ENCODE measurements at places on chromosomes 11 and 22.

GRCh38 chr22:41469218-41469851, 418 bp downstream of the ACO2 start:
- no peak for DNase-seq

DNA sequence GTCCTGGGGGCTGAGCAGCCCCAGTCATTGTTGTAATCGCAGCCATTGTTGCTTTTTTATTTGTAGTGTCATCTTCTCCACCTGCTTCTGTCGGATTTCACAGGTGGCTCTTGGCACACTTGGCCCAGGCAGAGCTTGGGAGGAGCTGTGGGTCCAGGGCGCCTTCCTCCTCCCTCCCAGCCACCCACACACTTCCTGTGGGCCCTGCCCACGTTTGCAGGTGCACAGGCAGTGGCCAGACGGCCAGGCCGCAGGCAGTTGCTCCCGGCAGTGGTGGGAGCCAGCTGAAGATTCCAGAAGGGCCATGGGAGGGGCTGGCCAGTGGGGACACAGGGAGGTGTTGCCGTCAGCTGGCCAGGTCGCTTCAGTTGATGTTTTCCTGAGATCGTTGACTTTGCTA, 1191.9 kb downstream of the BRD1 start:
- no peak for DNase-seq

- DNase-seq: no peak
Measured at GRCh38 chr11:130582176-130582575, 133.7 kb downstream of the ADAMTS15 start.

DNA sequence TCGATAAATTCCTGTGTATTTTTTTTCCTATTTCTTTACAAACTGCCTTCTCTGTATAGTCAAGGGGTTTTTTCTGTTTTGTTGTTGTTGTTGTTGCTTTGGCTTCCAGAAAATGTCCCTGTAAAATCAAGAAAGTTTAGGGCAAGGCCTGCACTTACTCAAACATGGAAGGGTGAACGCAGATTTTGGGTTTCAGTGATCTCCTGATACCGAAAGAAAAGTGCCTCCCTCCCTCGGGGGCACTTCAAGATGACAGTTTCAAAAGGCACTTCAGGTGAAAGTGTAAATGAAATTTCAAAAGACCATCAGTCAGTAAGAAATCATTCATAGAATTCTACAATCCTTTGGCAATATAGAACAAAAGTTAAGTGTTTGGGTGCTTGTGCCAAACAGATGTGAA, 43.4 kb upstream of the TMPRSS4 start:
- no peak for DNase-seq

DNA sequence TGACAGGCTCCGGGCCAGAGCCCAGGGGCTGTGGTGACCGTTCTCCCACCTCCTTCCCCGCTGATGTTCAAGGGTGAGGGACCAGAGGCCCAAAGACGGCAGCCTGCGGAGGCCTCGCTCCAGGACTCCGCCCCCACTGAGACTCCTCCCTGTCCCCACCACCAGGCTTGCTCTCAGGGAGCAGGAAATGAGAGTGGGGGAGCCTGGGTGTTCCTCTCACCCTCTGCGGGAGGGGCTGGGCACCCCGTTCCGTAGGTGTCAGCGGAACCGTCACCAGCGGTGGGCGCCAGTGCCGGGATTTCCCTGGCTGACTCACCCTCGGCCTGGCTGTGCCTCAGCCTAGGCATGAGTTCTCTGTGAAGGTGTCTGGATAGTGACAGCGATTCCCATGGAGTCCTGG, 15.7 kb downstream of the DAGLA start:
- peak; percentile 62 for DNase-seq

GRCh38 chr11:86726118-86726753, 53.8 kb upstream of the ME3 start:
- no peak for DNase-seq

DNA sequence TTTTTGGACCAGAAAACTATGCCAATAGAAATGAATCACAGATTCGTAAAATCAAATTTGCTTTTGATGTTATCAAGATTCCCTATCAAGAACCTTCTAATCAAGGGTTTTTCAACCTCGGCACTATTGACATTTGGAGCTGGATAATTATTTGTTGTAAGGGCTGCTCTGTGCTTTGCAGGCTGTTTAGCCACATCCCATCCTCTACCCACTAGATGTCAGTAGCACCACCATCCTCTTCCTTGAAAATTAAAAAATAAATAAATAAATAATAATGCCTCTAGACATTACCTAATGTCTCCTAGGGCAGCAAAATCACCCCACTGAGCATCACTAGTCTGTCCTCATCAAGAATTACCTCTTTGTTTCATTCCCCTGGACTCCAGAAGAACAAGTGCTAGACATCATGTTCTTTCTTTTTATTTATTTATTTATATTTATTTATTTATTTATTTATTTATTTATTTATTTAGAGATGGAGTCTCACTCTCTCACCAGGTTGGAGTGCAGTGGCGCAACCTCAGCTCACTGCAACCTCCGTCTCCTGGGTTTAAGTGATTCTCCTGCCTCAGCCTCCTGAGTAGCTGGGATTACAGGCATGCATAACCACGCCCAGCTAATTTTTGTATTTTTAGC, 744.7 kb downstream of the KCNA4 start:
- peak; percentile 62 for DNase-seq

DNA sequence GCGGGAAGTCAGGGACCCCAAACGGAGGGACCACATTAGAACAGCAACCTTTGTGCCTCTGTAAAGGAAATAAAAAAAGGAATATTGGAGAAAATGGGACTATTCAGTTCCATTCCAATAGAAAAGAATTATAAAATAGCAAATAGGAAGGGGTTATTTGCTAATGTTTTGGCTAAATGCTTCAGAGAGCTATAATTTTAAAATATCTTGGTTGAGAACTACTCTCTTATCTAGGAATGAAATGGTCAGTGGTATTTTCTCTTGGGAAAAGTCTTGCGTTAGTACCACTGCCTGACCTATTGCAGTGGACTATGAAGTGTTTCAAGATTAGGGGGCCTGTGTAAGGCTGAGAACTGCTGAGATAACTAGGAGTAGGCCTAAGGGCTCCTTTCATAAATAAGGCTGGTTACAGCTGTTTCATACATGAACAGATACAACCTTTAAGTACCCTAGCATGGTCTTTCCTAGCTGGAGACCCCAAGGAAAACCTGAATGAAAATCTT, 6.9 kb upstream of the WEE1 start:
- DNase-seq: peak; percentile 61

DNA sequence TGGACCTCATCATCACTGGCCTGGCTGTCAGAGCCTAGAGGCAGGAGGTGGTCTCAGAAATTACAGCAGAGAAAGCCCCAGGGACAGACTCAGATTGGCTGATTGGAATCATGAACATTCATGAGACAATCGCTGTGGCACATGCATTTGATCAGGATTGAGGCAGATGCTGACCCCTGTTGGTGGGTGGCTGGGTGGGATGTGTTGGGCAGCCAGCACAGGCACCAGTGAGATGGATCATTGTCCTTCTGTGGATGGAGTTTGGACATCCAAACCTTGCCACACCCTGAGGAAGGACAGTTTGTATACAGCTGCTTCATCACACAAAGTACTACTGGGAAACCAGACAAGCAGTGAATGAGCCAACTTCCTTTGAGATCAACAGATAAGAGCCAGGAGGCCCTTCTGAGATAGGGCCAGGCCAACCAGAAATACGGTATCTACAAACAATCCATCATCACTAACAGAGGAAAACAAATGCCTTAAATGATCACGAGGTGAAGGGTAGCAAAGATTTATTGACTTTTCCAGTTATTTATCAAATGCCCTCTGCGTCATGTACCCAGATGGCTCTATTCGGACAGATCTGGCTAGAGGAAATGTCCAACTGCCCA, 17.3 kb downstream of the COMMD9 start:
- no peak for DNase-seq

GRCh38 chr11:20110908-20111669, 49.2 kb downstream of the DBX1 start:
- peak; percentile 93 for DNase-seq

GRCh38 chr11:130781931-130782330, 134.3 kb downstream of the SNX19 start:
- peak; percentile 83 for DNase-seq

DNA sequence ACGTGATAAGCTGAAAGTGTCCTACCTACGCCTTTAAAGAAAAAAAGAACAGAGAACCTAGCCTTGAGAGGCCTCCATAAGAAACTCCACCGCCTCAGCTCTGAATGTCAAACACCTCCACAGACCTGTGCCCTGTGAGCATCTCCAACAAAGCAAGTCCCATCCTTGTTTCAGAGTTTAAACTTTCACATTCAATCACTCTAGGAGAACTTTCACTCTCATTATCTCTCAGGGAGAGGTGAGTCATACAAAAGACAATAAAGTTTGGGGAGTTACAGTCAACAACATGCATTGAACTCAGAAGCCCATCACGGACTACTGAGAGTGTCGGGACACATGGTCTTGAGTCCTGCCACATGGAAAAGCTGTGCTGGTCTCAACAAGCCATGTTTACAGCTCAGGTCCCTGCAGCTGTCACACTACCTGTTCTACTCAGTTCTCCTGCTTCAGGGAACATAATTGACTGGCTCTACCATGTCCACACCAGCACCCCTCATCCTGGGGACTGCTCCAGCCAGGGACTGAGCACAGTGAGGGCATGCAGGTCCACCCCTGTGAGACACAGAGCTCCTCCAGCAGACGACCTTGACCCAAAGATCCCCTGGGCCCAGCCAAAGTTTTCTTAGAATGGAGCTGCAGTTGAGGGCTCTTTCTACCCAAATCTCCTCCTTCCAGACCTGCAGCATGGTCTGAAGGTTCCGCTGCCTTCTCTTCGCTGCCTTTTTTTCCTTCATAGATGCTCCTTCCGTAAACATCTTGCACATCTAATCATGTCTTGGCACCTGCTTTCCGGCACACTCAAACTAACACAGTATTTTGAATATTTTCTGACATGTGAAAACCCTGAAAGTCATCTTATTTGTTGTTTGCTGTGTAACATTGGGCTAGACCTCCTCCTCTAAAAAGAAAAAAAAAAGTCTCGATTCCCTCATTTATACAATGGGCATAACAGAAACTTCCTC, 114.9 kb downstream of the ETS1 start:
- DNase-seq: peak; percentile 44

DNA sequence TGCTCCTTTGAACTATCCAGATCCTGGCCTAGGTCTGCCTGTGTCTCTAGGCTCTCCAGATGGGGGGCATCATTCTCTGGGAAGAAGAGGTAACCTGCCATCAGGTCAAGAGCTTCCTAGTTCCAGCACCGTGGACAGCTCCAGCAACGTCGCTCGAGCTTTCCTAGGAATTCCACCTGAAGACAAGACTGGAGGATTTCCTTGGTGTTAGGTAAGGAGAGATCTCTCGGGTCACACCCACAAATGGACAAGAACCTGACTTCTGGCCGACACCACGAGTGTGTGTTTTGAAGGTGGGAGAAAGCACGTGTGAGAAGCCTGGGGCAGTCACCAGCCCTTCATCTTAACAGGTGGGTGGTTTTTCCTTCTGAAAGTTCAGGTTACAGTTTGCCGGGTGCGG, 1.2 kb downstream of the PRG3 start:
- DNase-seq: no peak

DNA sequence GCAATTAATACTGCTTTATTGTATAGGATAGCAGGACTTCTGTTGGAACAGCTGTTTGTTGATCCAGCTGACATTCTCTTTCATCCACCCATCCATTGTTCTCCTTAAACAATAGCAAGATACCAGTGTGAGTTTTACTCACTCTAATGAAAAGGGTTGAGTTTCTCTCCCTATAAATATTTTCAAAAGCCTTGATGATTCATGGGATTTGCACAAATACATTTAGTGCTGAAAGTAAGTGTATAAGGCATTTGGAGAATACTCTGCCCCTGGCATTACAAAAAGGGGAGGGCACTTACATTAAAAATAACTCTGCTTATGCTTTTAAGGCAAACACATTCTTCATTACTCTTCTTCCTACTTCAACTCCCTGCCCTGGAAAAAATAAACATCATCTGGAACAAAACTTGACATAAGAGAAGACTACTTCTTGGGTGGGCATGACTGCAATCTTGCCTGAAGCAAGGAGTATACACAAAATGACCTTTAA, 634.9 kb downstream of the METTL15 start:
- peak; percentile 48 for DNase-seq

DNA sequence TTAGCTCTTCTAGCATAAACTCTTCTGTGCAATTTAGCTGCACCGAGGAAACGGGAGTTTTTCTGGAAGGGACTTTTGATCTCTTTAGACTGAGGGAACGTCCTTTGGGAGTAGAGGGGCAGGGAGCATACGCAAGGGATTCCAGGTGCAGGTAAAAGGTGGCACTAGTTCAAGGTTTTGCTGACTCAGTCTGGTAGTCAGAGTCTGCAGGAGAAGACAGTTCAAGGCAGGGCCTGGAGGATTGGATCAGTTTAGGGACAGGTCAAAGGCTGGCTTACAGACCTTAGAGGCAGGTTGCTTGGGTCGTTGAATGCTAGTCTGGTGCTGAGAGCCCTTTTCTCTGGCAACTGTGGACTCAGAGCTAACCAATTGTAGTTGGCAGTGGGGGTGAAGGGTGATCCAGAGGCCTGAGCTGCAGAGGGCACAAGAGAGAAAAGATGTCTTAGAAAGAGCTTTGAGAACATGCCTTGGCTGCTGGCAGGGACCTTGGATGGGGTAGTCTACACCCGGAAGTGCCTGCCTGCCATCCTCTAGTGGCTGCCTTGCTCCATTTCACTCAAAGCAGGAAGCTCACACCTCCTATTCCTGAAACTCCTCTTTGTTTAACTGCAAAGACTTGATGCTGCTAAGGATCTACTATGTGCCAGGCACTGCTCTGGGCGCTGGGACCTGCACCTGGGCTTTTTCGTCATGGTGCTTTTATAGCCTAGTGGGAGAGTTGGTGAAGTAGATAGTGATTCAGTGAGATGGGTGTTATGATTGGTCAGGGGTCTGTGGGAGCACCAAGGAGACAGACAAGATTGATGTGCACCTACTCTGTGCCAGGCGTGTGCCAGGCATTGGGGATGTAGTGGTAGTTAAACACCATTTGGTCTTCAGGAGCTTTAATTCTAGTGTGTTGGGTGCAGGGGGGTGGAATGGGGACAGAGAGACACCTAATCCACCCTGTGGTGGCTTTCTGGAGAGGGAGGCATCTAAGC, 17.1 kb downstream of the MIAT start:
- DNase-seq: no peak

DNA sequence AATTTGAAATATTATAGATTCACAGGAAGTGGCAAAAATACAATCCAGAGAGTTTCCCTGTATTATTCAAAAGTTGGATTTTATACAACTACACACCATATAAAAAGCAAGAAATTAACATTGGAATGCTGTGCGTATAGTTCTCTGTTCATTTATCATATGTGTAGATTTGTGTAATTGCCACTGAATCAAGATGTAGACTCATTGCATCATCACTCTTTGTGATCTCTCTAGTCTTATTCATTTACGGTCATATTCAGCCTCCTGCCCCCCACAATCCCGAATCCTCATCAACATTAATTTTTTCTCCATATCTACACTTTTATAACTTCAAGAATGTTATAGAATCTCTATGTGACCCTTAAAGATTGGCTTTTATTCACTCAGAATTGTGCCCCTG, 390.6 kb upstream of the B3GAT1 start:
- DNase-seq: no peak

DNA sequence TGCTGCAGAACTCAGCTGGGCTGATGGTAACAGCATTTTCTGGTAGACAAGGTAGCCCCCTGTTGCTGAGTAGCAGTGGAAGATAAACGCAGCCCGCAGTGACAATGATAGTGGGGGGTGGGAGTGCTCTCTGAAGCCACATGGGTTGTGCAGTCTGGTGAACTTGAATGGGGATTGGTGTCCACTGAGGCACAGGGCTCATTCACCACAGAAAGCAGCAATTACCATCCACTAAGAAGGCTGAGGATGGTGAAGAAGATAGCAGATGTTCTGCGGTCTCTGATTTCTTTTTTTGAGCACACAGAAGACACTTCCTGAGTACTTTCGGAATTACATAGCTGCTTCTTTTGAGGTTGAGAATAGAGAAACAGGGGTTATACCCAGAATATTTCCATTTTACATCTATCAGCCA, 150.3 kb downstream of the LRRC4C start:
- no peak for DNase-seq

Data from fibroblast of skin of scalp (primary cell).